8988T (cell line): ENCODE measurements at places on chromosomes 5 and 9.

DNA sequence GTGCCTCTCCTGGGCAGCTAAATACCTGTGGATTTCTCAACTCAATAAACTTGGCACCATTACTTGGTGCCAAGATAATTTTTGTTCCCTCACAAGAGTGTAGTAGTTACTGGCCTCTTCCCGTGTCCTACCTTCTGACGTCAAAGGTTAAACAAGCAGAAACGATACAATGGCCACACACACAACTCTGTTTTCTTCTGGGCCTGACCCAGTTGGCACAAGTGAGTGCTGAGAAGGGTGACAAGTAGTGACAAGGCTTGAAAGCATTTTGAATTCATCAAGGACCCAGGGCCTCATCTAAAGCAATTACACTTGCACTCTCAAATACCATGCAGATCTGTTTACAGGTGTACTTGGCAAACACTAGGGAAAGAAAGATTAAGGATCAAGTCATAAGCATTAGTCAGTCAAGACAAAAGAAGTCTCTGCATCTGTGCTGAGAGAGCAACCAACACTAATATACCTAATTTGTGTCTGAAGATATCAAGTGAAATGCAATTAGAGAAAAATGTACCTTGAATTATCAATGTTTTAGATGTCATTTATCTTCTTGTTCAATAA, 30.8 kb downstream of the RASEF start:
- no peak for DNase-seq

DNA sequence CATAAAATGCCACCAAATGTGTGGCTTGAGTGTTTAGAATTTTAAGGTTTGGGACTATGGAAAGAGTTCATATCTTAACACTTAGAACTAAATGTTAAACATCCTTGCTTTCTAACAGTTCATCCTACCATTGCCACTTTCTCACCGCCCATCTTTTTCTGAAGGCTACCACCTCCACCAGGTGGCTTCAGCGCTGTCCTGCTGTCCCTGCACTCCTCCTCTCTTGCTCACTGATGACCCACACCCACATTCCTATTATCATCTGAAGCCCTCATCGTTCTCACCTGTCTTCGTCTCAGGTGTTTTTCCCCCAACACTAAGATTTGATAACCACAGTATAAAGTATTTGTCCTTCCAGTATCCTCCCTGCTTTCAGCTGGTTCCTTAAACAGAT, 7.4 kb downstream of the MEGF10 start:
- no peak for DNase-seq

GRCh38 chr5:14937254-14937653, 65.7 kb upstream of the ANKH start:
- DNase-seq = no peak

DNA sequence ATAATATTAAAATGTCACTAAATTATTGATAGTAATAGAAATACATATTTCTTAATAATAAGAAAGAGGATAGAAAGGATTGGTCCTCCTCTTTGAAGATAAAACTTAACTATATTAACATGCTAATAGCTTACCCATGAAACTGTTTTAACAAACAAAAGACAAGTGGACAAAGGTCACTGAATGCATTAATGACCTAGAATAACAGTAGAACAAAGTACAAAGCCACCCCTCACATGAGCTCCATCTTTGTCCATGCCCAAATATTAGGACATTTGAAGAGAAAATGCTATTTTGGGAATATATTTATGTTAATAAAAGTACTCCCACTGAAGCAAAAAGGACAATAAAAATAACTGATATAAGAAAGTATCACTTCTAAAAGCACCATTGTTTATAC, 34.1 kb upstream of the SLC22A5 start:
- no peak for DNase-seq

- no peak for DNase-seq
These were observed 10.9 kb downstream of the LHX2 start for GRCh38 chr9:124022201-124023121.

DNA sequence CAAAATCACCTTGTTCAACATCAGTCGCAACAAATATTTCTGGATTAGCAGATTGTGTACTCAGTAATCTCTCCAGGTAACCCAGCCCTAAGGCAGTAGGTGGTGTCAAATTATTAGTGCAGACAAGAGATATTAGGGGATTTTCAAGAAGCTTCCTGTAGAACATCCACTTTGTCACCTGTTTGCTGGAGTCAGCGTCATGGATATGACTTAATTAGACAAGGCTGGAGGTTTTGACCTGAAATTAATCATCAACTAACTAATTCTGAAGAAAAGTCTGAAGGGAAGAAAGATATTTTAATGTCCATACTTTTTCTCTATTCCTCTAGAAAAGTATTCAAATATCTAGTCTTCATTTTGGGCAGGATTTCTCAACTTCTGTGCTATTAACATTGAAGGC, 91.4 kb upstream of the CCDC112 start:
- DNase-seq = no peak
